CD14-positive monocyte (primary cell): ENCODE measurements at places on chromosomes 2 and 18. TPM values are rescaled to one million over a fixed set of nuclear protein-coding genes. Genes with fewer than 3 reads are reported as not detected.

ACMSD gene
- polyA plus RNA-seq: not detected

FER1L5 gene
- not detected for polyA plus RNA-seq

PRSS56 gene
- not detected for polyA plus RNA-seq

ENOSF1 gene
- 5.6 and 11.6 TPM in 2 replicates for polyA plus RNA-seq

SLC23A3 gene
- not detected for polyA plus RNA-seq
